Hematopoietic multipotent progenitor cell treated with erythropoietin and hydrocortisone succinate and interleukin-3 and kit ligand, for 8 days (in vitro differentiated cells): ENCODE measurements at places on chromosomes 7 and 10.

- DNase-seq: no peak
These were observed 60.3 kb downstream of the ATOH7 start for GRCh38 chr10:68171539-68172080.

DNA sequence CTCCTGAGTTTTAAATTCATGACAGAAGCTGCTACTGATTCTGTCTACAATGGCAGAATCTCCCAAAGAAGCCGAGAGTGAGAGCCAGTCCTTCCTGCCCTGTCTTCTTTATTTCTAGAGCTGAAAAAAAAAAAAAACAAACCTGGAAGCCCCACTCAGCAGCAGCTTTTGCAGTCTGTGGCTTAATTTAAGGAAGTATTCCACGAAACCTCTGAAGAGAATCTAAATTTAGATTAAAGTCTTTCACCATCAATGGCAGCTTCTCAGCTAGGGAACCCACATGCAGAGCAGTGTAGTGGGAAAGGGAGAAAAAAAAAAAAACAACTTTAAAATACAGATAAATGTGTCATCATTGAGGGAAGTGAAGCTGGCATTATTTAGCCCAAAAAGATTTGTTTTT is 23.4 kb downstream of the SMURF1 start:
- DNase-seq: no peak

- peak; percentile 37 for DNase-seq
These were observed 309.3 kb downstream of the KCNMA1 start for GRCh38 chr10:77328272-77328816.

DNA sequence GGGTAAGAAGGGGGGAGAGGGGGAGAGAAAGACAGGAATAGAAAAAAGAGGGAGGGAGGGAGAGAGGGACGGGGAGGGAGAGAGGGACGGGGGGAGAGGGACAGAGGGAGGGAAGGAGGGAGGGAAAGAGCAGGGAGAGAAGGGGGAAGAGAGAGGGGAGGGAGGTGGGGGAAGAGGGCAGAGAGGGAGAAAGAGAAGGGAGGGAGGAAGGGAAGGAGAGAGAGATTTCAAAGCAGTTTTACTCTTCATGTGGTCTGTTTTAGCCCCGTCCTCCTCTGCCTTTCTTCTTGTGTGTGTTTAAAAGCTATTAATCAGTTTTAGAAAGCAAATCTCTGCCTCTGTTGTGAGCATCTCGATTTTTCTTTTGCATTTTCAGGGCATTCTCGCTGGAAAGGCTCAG is 237.0 kb downstream of the WDR37 start:
- DNase-seq: no peak

GRCh38 chr10:44965651-44966097 is 6.1 kb downstream of the RASSF4 start:
- DNase-seq: no peak

DNA sequence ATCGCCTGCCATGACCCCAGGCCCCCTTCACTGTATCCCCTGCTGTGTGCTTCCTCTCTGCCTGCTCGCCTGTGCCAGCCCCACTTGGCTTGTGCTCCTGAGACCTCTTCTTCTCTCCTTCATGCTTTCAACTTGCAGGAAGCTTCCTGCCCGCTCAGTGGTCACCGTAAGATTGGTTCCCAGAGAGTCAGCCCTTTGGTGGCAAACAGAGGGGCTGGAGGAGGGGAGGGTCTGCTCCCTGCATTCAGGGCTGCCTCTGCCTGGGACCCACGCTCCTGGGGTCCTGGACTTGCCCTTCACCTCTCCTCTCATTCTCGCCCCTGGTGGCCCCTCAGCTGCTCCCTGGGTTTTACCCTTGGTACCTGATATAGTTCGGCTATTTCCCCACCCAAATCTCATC is 45.8 kb upstream of the ZNF32 start:
- no peak for DNase-seq

GRCh38 chr10:76509446-76509845 is 1078.0 kb downstream of the LRMDA start:
- DNase-seq: no peak

DNA sequence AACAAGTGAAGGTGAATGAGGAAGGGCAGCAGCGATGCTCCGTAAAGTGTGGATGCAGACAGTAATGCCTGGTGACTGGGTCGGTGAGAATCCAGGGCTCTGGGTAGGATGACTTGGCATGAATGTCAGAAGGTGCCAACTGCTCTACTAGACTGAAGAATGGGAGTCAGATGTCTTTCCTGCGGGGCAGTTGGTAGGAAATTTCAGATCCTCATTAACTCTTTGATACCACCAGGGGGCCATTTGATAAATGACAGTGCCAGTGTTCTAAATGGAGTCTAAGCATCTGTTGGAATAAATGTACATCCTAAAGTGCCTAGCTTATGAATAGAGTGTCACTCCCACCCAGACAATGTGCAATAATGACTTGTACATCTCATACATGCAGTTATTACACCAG is 462.0 kb downstream of the GRM8 start:
- no peak for DNase-seq

- DNase-seq: no peak
These were observed 431.6 kb upstream of the GALNT17 start for GRCh38 chr7:70700055-70700940.

DNA sequence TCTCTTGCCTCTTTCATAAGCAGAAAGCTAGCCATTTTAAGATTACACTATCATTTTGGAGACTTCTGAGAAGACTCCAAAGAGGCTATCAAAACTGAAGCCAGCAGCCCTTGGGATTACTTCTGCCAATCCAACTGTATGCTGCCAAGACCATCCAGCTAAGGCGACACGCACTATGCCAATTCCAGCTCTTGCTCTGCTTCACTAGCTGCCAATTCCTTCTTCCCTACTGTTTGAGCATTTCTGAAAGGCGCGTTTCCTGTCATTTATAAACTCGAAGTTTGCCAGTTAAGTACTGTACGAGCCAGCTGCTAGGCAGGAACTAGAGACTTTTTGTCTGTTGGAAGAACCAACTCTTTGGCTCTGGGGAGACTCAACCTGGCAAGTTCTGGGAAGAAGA is 36.5 kb downstream of the MALSU1 start:
- no peak for DNase-seq

GRCh38 chr7:25392588-25393338 is 164.5 kb upstream of the NPVF start:
- no peak for DNase-seq

DNA sequence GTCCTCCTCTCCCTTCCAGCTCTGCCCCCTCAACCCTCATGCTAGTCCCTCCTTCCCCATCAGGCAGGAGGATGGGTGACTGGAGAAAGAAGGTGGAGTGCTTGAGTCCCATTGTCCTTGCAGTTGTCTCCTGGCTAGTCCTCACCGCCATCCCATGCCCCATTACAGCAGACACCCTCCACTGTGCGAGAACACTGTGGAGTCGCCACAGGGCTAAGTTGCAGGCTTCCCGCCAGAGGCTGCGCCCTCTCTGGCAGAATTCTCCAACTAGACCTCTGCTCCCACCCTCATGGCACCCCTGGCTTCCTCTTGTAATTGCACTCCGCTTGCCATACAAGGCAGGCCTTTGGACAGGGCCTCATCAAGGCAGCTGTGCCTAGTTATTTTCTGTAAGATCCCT is 3.1 kb downstream of the GIMAP2 start:
- DNase-seq: no peak

- DNase-seq: peak; percentile 51
These were observed 1.1 kb upstream of the GTF2I start for GRCh38 chr7:74656441-74656836.

- DNase-seq: no peak
These were observed 71.1 kb upstream of the FZD1 start for GRCh38 chr7:91193141-91193540.

GRCh38 chr7:113809581-113809980 is 109.2 kb downstream of the PPP1R3A start:
- DNase-seq: no peak

DNA sequence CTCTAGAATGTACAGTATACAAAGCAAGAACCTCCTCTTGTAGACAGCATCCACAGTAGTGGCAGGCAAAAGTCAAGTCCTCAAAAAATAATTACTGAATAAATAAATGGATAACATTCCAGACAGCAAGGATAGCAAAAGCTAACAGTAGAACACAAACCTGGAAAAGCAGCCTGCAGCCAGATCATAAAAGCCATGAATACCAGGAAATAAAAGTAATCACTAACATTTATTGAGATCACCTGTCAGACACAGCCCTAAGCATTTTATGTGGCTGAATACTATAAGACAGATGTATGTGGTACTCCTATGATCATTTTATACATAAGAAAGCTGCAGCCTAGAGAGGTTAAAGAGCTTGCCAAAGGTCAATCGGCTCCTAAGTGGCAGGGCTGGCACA is 34.0 kb downstream of the CUL2 start:
- DNase-seq: no peak

- no peak for DNase-seq
These were observed 373.6 kb downstream of the CDC14C start for GRCh38 chr7:49297958-49298357.

DNA sequence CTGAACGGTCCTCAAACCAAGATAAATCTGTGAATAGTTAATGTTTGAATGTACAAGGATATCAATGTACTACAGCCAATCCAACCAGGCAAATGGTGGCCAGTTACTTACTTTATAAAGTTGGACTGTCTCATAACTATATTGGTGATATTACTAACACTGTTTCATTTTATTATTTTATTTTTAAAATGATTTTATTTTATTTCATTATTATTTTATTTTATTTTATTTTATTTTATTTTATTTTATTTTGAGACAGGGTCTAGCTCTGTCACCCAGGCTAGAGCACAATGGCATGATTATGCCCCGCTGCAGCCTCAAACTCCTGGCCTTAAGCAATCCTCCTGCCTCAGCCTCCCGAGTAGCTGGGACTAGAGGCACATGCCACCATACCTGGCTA is 6.8 kb downstream of the IL15RA start:
- DNase-seq: no peak
